Hepatic stellate cell (primary cell): ENCODE measurements at places on chromosomes 16 and 17.
A peak's percentile ranks its signal among the peaks of the same experiment; 100 is the strongest.

DNA sequence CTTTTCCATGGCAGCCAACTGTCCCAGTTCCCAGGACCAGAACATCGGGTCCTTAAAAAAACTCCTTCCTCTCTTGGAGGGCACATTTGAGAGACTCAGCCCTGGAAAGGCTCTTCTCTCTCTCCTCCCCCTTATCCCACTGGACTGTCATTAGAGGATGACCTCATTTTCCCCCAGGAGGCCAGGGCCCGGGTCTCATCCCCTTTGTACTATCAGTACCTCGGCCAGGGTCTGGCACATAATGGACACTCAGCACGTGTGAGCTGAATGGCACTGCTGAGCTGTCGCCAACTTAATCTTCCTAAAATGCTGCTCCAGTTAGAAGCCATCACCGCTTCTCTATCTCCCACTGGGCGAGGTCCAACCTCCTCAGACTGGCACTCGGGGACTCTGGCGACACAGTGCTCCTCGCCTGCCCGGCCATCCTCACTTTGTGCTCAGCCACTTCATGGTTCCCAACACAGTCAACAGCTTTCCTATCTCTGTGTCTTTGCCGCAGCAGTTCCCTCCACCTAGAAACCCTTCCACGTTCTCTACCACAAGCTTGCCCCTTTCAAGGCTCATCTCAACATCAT, 3.6 kb upstream of the RHBDL3 start:
- DNase-seq = no peak

- no peak for DNase-seq
Observed at GRCh38 chr17:37841232-37841631, 83.0 kb upstream of the TBC1D3K start.

DNA sequence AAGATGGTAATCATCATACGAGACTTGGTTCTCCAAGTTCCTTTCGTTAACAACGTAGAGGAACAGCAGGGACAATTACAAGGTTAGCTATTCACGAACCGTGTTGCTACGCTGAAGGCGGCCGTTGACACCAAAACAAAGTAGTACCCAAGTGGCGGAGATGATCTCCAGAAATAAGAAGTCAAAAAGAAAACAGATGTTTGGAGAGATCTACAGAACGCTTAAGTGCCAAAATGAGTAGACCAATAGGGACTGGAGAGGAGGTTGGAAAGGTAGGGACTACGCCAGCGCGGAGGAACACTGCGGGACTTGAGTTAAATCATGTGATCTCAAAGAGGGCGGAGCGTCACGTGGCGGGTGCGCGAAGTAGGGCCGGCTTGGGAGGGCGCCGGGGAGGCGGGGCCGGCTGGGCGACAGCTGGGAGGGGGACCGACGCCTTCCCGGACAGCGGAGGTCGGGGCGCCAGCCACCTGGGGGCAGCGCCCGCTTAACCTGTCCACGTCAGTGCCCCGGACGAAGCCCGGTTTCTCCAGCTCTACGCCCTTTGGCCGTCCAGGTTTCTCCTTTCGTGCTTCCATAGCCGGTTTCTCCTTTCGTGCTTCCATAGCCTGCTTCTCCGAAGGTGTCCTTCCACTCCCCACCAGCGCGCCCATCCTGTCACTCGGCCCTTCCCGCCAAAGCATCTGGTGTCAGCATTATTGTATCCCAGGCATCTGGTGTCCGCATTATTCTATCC, 636 bp upstream of the GABARAP start:
- peak; percentile 94 for DNase-seq

DNA sequence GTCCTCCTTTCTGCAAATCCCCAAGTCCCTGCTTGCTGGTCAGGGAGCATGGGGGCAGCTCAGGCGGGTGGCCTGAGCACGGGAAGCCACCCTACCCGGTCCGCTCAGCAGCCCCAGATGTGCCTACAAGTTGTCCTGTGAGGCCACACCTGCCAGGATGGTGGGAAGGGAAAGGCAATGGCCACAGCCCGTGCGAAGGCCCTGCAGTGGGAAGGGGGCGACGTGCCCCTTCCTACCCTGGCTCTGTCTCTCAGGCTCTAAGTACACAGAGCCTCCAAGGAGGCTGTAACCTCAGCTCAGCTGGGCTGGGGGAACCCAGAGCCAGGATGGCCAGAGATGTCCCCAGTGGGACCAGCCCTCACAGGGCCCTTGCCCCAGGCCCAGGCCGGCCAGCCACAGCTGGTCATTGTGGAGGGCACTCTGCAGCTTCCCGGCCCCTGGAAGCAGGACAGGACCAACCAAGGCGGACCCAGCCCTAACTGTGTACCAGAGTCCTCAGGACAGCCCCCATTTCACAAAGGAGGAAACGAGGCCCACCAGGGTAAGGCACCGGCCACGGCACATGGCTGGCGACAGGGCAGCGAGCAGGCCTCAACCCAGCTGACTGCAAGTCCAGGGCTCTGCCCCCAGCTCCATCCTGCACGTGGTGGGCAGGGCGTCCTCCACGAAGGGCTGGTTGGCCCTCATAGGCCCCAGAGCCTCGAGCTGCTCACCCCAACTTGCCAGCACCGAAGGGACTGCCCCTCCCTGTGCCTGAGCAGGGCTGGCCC, 82.3 kb downstream of the RTN4RL1 start:
- no peak for DNase-seq

DNA sequence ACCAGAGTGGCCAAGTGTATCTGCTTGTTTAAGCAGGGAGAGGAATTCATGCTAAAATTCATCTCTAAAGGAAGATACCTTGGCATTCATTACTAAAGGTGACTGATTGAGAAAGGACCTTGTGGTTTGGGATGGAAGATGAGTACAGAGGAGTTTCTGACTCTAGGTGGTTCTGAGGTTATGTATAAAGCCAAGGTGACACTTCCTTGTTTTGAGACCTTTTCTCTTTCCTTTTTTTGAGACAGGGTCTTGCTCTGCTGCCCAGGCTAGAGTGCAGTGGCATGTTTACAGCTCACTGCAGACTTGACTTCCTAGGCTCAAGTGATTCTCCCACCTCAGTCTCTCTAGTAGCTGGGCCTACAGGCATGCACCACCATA, 9.1 kb downstream of the ABHD15 start:
- DNase-seq = no peak

GRCh38 chr16:54602666-54603065, 316.1 kb upstream of the IRX3 start:
- DNase-seq = no peak

DNA sequence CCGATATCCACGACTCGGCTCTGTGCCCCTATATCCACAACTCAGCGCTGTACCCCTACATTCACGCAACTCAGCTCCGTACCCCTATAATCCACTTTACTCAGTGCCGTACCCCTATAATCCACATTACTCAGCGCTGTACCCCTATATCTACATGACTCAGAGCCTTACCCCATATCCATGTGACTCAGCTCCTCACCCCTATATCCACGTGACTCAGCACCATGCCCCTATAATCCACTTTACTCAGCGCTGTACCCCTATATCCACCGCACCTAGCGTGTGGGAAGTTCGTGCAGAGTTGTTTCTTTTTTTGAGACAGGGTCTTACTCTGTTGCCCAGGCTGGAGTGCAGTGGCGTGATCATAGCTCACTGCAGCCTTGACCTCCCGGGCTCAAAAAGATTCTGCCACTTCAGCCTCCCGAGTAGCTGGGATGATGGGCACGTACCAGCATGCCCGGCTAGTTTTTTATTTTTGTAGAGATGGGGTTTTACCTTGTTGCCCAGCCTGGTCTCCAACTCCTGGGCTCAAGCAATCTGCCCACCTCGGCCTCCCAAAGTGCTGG, 17.4 kb downstream of the CYB5D2 start:
- DNase-seq = no peak

DNA sequence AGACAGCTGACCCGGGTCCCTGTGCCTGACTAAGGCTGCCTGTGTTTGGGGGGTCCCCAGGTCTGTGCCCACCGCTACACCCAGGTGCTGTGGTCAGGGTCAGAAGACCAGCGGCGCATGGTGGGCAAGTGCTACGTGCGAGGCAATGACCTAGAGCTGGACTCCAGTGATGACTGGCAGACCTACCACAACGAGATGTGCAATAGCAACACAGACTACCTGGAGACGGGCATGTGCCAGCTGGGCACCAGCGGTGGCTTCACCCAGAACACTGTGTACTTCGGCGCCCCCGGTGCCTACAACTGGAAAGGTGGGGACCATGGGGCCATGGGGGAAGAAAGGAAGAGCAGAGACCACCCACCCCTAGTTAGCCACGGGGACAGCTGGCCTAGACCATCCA, 12.1 kb downstream of the ITGA3 start:
- DNase-seq = no peak

GRCh38 chr17:63478814-63479494, 2.1 kb downstream of the ACE start:
- DNase-seq = peak; percentile 99

GRCh38 chr17:78316115-78316866, 43.6 kb downstream of the SOCS3 start:
- DNase-seq = no peak

DNA sequence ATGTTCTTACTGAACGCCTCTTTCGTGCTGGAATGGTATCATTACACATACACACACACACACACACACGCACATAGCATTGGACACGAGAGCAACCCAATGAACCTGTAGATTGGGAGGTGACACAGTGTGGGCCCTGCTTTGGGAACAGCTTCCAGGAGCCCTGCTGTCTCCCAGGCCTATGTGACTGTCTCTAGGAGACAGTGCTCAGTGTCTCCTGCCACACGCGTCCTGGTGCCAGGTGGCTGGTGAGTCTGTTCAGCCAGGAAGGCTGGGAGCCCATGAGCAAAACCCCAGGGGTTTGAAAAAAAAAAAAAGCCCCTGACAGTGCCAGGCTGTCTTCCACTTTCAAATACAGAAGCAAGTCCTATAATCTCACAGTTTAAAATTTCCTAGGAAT, 2.4 kb upstream of the SPOP start:
- no peak for DNase-seq

DNA sequence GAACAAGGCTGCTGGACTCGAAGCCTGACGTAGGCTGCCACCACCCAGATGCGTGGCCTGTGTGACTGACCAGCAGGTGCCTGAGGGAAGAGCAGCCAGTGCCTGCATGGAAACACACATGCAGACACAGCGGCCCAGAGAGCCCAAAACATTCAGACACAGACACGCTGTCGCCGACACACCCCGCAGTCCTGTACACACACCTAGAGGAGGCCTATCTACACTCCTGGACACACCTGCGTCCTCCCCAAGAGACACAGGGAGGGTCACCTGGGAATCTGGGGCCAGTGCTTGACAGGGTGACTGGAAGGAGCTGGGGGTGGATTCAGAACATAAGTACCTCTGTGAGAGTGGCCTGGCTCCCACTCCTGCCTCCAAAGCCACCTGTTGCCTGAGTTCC, 6.1 kb upstream of the TSPOAP1 start:
- DNase-seq = no peak

DNA sequence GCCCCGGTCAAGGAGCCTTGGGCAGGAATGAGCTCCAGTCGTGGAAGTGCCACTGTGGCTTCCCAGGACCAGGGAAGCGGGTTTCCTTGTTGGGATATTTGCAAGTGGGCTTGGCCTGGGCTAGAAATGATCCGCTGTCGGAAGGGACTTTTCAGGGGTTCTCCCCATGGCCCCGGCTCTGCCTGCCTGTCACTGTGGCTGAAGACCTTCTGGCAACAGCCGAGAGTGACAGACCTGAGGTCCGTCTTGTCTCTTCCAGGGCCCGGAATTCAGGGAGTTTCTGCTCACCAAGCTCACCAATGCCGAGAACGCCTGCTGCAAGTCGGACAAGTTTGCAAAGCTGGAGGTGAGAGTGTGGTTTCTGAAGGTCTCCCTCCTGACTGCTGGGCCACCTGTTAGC, 57.7 kb downstream of the OR1D5 start:
- no peak for DNase-seq

GRCh38 chr17:69857412-69857835, 217.6 kb upstream of the KCNJ16 start:
- peak; percentile 32 for DNase-seq

DNA sequence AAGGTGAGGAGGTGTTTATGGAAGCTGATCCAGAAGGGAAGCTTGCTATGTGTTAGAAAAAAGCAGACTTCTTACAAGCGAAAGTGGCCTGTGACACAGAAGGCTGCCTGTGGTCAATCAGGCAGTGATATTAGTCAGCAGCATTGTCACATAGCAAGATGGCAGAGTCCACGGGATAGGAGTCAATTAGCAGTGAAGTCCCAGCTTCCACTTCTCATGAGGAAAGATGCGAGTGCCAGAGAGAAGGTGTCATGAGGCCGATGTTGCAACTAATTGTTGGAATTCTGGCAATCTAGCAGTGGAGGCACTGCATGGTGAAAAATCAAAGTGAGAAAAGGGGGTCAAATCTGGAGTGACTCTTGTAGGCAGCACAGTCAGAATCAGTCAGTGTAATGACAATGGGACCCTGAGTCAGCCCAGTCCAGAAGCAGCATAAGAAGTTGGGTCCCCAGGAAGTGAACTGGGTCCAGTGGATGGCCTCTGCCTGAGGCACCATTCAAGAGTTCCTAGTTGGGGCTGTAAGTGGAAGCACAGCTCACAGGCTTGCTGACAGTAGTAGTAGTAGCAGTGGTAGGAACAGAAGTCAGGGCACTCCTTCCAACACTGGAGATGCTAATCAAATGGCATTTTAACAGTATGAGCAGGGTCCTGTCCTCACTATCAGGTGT, 85.1 kb downstream of the TNFRSF13B start:
- DNase-seq = no peak

GRCh38 chr17:7440113-7440833, 961 bp downstream of the FGF11 start:
- peak; percentile 58 for DNase-seq
